ENCODE measurements at places on chromosomes 12 and 14. TPM values are rescaled to one million over a fixed set of nuclear protein-coding genes. Genes with fewer than 3 reads are reported as not detected.

DNA sequence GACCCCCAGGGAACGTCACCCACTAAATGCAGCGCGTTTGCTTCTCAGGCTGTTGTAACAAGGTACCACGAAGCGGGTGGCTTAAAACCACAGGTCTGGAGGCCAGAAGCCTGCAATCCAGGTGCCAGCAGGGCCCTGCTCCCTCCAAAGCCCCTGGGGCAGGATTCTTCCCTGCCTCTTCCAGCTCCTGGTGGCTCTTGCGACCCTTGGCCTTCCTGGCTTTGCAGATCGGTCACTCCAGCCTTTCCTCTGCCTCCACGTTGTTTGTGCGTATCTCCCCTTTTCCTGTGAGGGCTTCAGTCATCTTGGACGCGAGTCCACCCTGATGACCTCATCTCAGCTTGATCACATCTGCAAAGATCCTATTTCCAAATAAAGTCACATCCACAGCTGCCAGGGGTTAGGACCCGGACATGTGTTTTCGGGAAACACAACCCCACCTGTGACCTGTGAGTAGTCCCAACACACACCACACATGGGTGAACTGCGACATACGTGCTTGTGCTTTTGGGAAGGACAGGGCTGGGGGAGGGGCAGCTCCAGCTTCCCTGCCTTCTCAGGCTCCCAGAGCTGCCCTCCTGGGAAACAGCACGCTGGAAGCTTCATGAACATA is 114.5 kb upstream of the NCOR2 start:
- DNase-seq, result peak; percentile 67
- H3K4me3 ChIP-seq, result peak overlapping the region; percentile 44
- H3K36me3 ChIP-seq, result peaks cover under 1% of the 10 kb centered on the region
- H3K27ac ChIP-seq, result peak overlapping the region; percentile 88

DNA sequence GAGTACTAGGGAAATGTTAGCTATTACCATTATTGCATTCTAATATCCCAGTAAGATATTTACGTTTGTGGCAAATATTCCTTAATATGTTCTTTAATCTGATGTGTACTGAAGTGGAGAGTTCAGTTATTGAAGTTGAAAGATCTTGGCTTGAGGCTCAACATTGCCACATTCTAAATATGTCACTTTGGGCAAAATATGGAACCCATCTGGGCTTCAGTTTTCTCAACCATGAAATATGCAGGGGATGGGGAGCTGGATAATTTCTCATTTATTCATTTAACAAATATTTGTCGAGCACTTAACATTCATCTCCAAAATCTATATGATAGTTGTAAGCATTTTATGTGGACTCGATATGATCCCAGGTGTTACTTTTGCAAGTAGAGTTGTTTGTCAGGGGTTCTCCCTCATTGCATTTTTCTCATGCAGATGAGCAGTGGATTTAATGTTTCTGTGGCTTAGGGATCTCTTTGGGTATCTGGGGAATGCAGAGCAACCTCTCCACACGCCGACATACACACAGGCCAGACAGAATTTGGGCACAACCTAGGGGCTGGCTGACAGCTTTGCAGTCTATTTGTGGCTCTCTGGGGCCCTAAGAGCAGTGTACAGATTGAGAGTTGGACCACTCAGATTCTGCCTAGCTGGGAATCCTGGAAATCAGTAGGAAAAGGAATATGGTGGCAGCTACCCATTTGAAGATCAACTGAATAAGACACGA is 26.6 kb upstream of the APPL2 start:
- no peak for DNase-seq
- no peaks in the 10 kb centered on the region for H3K27me3 ChIP-seq
- no peaks in the 10 kb centered on the region for H3K36me3 ChIP-seq
- no peaks in the 10 kb centered on the region for H3K4me1 ChIP-seq
- no peak overlapping the region for H3K4me3 ChIP-seq
- no peak overlapping the region for H3K27ac ChIP-seq

GRCh38 chr14:89379006-89379405 is 38.0 kb downstream of the FOXN3 start:
- no peak for DNase-seq
- H3K4me3 ChIP-seq, result peak overlapping the region; percentile 20
- peaks cover 7% of the 10 kb centered on the region for H3K27me3 ChIP-seq
- H3K27ac ChIP-seq, result peak overlapping the region; percentile 90
- peaks cover 34% of the 10 kb centered on the region for H3K4me1 ChIP-seq

GRCh38 chr14:27836386-27836785 is 930.2 kb upstream of the FOXG1 start:
- no peak overlapping the region for H3K4me3 ChIP-seq
- H3K27me3 ChIP-seq, result no peaks in the 10 kb centered on the region
- H3K4me1 ChIP-seq, result peaks cover 16% of the 10 kb centered on the region
- H3K36me3 ChIP-seq, result no peaks in the 10 kb centered on the region

GRCh38 chr14:73286598-73286997 is 49.3 kb downstream of the PAPLN start:
- no peak for DNase-seq
- H3K27me3 ChIP-seq, result no peaks in the 10 kb centered on the region
- H3K4me1 ChIP-seq, result no peaks in the 10 kb centered on the region
- H3K4me3 ChIP-seq, result no peak overlapping the region
- H3K36me3 ChIP-seq, result no peaks in the 10 kb centered on the region

GRCh38 chr14:32078858-32079216 is 1.7 kb downstream of the ARHGAP5 start:
- peak overlapping the region; percentile 97 for H3K4me3 ChIP-seq
- no peak overlapping the region for H3K27ac ChIP-seq
- peaks cover 8% of the 10 kb centered on the region for H3K27me3 ChIP-seq
- H3K36me3 ChIP-seq, result no peaks in the 10 kb centered on the region
- H3K4me1 ChIP-seq, result peaks cover 16% of the 10 kb centered on the region

DNA sequence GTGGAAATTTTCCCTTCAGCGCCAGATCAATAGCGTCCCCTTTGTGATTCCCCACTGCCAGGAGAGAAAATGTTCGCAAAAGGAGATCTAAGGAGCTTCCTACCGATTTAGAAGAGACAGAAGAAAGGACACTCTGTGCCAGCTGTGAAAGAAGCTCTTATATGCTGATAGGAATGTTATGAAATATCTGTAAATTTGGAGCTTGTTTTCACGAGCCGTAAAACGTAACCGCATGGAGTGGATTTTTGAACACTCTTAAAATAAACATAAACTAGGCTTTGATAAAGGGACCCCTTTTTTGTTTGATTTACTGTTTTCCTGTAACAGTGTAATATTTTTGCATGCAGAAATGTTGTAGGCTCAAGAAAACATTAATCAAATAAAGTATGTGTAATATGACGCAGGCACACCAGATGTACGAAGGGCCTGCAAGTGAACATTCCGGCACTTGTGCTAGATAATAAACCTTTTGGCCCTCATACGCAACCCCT is 346.8 kb downstream of the ETNK1 start:
- H3K4me3 ChIP-seq, result no peak overlapping the region
- no peaks in the 10 kb centered on the region for H3K4me1 ChIP-seq
- DNase-seq, result no peak
- no peaks in the 10 kb centered on the region for H3K27me3 ChIP-seq

GRCh38 chr14:66375046-66375964 is 110.9 kb upstream of the CCDC196 start:
- no peaks in the 10 kb centered on the region for H3K27me3 ChIP-seq
- no peak for DNase-seq
- H3K36me3 ChIP-seq, result no peaks in the 10 kb centered on the region
- no peak overlapping the region for H3K27ac ChIP-seq
- no peak overlapping the region for H3K4me3 ChIP-seq

DNA sequence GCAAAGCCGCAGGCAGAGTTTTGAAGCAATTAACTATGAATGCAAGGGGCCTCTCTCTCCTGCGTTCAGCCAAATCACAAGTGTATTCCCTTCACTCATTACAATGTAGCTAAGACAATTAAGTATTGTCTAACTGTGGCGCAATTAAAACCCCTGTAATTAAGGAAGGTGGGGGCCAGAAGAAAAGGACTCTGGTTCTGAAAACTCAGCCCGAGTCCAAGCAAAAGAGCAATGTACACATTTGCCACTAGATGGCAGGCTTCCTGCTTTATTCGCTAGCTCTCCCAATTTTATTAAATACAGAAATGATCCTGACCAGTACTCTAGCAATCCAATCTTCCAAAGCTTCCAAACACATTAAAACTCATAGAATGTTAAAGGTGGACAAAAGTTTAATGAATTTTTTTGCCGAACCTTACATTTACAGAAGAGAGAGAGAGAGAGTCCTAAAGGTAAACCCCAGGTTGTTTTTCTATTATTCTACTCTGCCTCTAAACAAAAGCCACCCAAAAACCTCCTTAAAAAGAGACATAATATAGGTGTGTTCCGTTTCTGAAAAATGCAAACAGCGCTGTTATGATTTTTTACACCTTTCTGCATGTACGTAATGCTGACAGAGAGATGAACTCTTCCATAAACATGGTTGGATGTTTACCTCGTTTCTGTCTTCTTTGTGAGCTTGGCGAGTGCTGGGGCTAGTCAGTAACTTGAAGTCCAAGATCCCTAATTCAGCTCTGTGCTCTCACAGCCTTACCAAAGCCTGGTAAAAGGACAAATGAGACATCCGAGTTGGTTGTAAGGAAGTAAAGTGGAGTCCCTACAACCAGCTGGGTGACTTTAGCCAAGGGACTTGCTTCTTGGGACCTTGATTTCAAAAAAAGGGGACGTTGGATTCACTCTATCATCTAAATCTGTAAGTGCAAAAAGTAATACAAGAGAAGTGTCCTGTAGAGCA is 50.9 kb upstream of the VASH1 start:
- DNase-seq, result no peak
- no peak overlapping the region for H3K4me3 ChIP-seq
- peaks cover 19% of the 10 kb centered on the region for H3K4me1 ChIP-seq
- peaks cover 2% of the 10 kb centered on the region for H3K27me3 ChIP-seq
- no peak overlapping the region for H3K27ac ChIP-seq

- H3K36me3 ChIP-seq, result no peaks in the 10 kb centered on the region
- H3K4me1 ChIP-seq, result peaks cover 3% of the 10 kb centered on the region
Measured at GRCh38 chr12:94762943-94763342, 112.6 kb upstream of the TMCC3 start.

GRCh38 chr12:43903686-43904085 is 67.8 kb downstream of the TMEM117 start:
- H3K36me3 ChIP-seq, result no peaks in the 10 kb centered on the region
- H3K4me3 ChIP-seq, result no peak overlapping the region
- H3K27me3 ChIP-seq, result no peaks in the 10 kb centered on the region
- no peak for DNase-seq

DNA sequence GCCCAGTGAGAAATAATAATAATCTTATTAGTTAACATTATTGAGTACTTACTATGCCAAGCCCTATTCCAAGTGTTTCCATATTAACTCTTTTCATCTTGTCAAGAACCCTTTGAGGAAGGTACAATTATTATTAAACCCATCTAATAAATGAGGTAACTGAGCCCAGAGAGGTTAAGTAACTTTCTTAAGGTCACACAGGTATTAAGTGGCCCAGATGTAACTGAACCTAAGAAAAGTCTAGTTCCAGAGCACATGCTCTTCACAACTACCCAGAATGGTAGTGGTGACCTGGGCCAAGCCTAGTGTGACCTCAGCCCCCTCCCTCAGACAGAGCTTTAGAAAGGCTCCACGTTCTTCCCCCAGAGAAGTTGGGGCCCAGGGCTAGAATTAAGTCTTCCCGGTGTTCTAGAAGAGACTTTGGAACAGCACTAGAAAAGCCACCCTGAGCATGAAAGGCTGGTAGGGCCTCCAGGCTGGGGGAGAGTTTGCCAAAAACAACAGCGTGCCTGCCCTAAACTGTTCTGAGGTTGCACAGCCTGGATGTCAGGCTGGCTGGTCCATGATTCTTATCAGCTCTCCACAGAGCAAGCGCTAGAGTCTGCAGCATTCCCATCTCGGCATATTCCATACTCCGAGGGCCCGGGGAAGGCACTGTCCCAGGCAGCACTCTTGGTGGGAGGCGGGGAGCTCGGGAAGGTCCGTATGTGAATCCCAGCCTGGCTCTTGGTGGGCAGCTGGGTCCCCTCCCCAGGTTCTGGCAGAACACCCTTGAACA is 41.3 kb upstream of the CTDSP2 start:
- peaks cover 28% of the 10 kb centered on the region for H3K4me1 ChIP-seq
- H3K27ac ChIP-seq, result no peak overlapping the region
- no peak for DNase-seq
- peaks cover 7% of the 10 kb centered on the region for H3K36me3 ChIP-seq
- H3K27me3 ChIP-seq, result peaks cover 7% of the 10 kb centered on the region
- H3K4me3 ChIP-seq, result no peak overlapping the region

- DNase-seq, result no peak
- no peaks in the 10 kb centered on the region for H3K27me3 ChIP-seq
- H3K36me3 ChIP-seq, result no peaks in the 10 kb centered on the region
- no peak overlapping the region for H3K27ac ChIP-seq
- H3K4me1 ChIP-seq, result peaks cover 9% of the 10 kb centered on the region
Measured at GRCh38 chr14:51310505-51310944, 70.5 kb downstream of the TMX1 start.

- H3K36me3 ChIP-seq, result no peaks in the 10 kb centered on the region
- no peak overlapping the region for H3K27ac ChIP-seq
- DNase-seq, result no peak
- H3K27me3 ChIP-seq, result no peaks in the 10 kb centered on the region
- peaks cover 3% of the 10 kb centered on the region for H3K4me1 ChIP-seq
Measured at GRCh38 chr14:89986462-89987160, 30.9 kb downstream of the TDP1 start.

GRCh38 chr12:57459750-57460467 is at the start of gene GLI1:
Gene GLI1, plus strand, starts transcription at chr12:57459785. Its CDS starts 3,907 bp downstream, at chr12:57463692.
- peaks cover 24% of the 10 kb centered on the region for H3K4me1 ChIP-seq
- no peak for DNase-seq
- peak within 1 kb of the TSS; percentile 93 for H3K4me3 ChIP-seq
- H3K36me3 ChIP-seq, result no peaks in the 10 kb centered on the region
- H3K27ac ChIP-seq, result peak within 1 kb of the TSS; percentile 92

- H3K27me3 ChIP-seq, result peaks cover 2% of the 10 kb centered on the region
- H3K27ac ChIP-seq, result no peak overlapping the region
- no peak for DNase-seq
- no peaks in the 10 kb centered on the region for H3K4me1 ChIP-seq
- H3K4me3 ChIP-seq, result no peak overlapping the region
- H3K36me3 ChIP-seq, result no peaks in the 10 kb centered on the region
Measured at GRCh38 chr12:10031771-10032175, 1.3 kb downstream of the CLEC9A start.

GRCh38 chr14:103165323-103165722 is 42.1 kb downstream of the TNFAIP2 start:
- no peak overlapping the region for H3K4me3 ChIP-seq
- peaks cover 12% of the 10 kb centered on the region for H3K36me3 ChIP-seq
- no peak overlapping the region for H3K27ac ChIP-seq

The KLHDC1 gene
- total RNA-seq, result 0.98 TPM

The GRIP1 gene
- total RNA-seq, result 67.1 TPM

The TMPRSS12 gene
- total RNA-seq, result not detected

The SLC35F4 gene
- total RNA-seq, result not detected

The SLC16A7 gene
- 11.2 TPM for total RNA-seq

The NAV3 gene
- 13.6 TPM for total RNA-seq

The NUP37 gene
- 7.1 TPM for total RNA-seq
